ENCODE measurements at places on chromosomes 2 and 18. TPM values are rescaled to one million over a fixed set of nuclear protein-coding genes. Genes with fewer than 3 reads are reported as not detected.

- no peak for DNase-seq
Measured at GRCh38 chr18:57175532-57175931, 28.6 kb downstream of the BOD1L2 start.

ZDBF2 gene
- 23.8 TPM for total RNA-seq

DNA sequence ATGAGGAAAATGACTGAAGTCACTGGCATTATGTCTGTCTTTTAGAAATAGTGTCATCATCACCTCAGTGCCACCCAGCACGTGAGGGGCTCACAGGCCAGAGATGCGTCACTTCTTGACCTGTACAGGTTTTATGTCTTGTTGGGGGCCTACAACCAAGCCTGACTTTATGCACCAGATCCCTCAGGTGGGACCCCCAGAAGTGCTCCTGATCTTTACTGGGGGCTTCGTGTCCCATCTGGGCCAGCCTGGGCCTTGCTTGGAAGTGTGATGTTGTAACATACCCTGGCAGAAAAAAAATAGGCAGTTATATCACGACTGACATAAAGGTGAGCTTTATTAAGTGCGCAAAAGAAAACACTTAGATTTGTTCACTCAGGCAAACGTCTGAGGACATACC is 21.5 kb upstream of the GNAL start:
- no peak for DNase-seq

DNA sequence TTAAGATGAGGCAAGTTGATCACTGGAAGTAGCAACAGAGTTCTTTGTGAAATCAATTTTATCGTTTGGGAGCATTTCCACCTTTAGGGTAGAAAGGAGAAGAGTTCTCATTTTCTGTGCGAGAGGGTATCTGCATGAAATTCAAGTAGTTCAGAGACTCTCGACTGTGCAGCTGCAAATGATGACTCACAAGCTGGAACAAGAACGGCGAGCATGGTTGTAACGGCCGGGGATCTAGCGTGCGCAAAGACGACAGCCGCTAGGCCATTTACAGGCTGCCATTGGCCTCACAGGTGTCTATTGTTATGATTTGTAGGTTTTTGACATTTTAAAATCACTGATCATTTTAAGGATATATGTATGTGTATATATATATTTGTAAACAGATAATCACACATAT is 5.2 kb downstream of the KLHL29 start:
- DNase-seq = no peak

GRCh38 chr18:9113468-9114149 is 11.1 kb downstream of the NDUFV2 start:
- DNase-seq = no peak
